ENCODE measurements at places on chromosomes 4 and X. TPM values are rescaled to one million over a fixed set of nuclear protein-coding genes. Genes with fewer than 3 reads are reported as not detected.
A peak's percentile ranks its signal among the peaks of the same experiment; 100 is the strongest.

Gene FAM9B
- polyA plus RNA-seq: 0.38 TPM

Gene ACOX3
- 13.0 TPM for polyA plus RNA-seq

Gene GNRHR
- 0.15 TPM for polyA plus RNA-seq

Gene CENPVL1
- polyA plus RNA-seq: not detected

Gene SH2D1A
- 0.27 TPM for polyA plus RNA-seq

Gene MAGED4B
- polyA plus RNA-seq: 0.57 TPM

Gene ELF4
- polyA plus RNA-seq: 1.3 TPM

DNA sequence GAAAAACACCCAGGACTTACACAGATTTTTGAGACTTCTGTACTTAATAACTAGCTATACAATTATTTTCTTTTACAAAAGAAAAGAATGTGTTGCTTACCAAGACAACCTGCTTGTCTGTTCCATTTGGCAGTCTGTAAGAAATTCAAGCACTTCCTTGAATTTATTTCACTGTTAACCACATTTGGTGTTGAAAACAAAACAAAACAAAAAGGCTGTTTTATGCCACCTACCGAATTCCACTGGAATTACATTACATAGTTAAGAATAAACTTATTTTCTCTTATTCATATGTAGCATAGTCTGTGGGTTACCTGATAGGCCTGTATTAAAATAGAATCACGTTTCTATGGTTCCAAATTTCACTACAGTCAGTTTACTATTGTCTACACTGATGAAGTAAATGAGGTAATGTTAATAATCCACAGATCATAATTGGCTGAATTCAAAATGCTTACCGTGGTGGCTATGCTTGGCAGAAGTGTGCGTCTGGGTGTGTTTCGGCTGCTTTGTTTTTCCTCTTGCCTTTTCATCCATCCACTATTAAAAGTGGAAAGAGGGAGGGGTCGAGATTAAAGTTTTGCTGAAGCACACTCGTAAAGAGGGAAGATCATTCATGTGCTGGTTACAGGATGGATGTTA is at the start of gene TLR1:
TLR1 (minus strand) TSS at position 138 of the 642 bp plus-strand sequence. CDS start 5,960 bp downstream, outside the sequence.
- no peaks in the 10 kb centered on the region for H3K4me1 ChIP-seq
- no peaks in the 10 kb centered on the region for H3K27me3 ChIP-seq
- DNase-seq: no peak
- H3K4me3 ChIP-seq: peak within 1 kb of the TSS; percentile 47
- H3K36me3 ChIP-seq: peaks cover 8% of the 10 kb centered on the region
- peak within 1 kb of the TSS; percentile 66 for H3K27ac ChIP-seq

DNA sequence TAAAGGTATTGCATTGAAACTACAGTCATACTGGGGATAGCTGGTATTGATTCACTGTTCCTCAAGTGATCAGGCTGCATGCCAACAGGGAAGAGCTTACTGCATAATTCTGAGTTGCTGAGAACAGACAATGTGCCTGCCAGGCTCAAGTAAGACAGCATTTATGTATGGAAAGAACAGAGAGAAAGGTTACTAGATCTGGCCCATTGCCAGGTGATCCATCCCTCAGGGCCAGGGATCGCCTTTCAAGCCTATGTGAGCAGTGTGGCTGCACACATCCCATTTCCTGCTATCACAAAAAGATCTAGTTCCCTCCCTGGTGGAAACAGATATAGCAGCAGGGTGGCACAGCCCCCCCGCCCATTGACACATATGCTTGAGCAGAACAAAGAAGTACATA is 254.0 kb downstream of the TMA16 start:
- no peaks in the 10 kb centered on the region for H3K27me3 ChIP-seq
- no peak overlapping the region for H3K27ac ChIP-seq
- no peak overlapping the region for H3K4me3 ChIP-seq
- DNase-seq: no peak

- H3K27ac ChIP-seq: no peak overlapping the region
- no peaks in the 10 kb centered on the region for H3K27me3 ChIP-seq
- H3K4me1 ChIP-seq: no peaks in the 10 kb centered on the region
- H3K4me3 ChIP-seq: no peak overlapping the region
- DNase-seq: no peak
Measured at GRCh38 chrX:44306356-44306755, 37.1 kb downstream of the EFHC2 start.

GRCh38 chr4:3013839-3014350 is 50.5 kb downstream of the GRK4 start:
- no peaks in the 10 kb centered on the region for H3K27me3 ChIP-seq
- no peak for DNase-seq
- no peaks in the 10 kb centered on the region for H3K4me1 ChIP-seq
- no peaks in the 10 kb centered on the region for H3K36me3 ChIP-seq
- no peak overlapping the region for H3K27ac ChIP-seq
- no peak overlapping the region for H3K4me3 ChIP-seq

GRCh38 chr4:57369446-57369845 is 259.3 kb upstream of the IGFBP7 start:
- no peak overlapping the region for H3K27ac ChIP-seq
- H3K36me3 ChIP-seq: no peaks in the 10 kb centered on the region
- no peak for DNase-seq
- H3K4me1 ChIP-seq: no peaks in the 10 kb centered on the region
- H3K4me3 ChIP-seq: no peak overlapping the region

- H3K4me3 ChIP-seq: no peak overlapping the region
- H3K36me3 ChIP-seq: no peaks in the 10 kb centered on the region
Measured at GRCh38 chr4:38612646-38613414, 51.2 kb upstream of the KLF3 start.

DNA sequence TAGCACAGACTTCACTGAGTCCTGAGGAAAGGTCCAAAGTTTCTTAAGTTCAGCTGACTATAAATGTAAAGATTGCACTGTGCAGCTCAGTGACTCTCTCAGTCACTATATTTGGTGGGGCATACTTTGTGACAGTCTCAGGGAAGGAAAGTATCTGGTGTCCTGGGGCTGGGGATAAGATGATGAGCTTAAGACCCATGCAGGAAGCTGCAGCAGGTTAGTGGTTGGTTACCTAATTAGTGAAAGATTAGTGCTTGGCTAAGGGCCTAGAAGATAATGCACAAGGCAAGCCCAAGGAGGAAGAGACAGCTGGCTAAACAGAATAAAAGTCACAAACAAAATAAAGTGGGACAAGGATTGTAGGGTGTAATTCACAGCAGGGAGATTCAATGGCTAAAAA is 25.4 kb upstream of the SLITRK4 start:
- no peaks in the 10 kb centered on the region for H3K36me3 ChIP-seq
- H3K27ac ChIP-seq: no peak overlapping the region
- H3K27me3 ChIP-seq: no peaks in the 10 kb centered on the region
- DNase-seq: no peak

- no peaks in the 10 kb centered on the region for H3K36me3 ChIP-seq
- no peak overlapping the region for H3K27ac ChIP-seq
- H3K4me3 ChIP-seq: no peak overlapping the region
- DNase-seq: no peak
- no peaks in the 10 kb centered on the region for H3K4me1 ChIP-seq
- H3K27me3 ChIP-seq: no peaks in the 10 kb centered on the region
Measured at GRCh38 chrX:37986893-37987292, 19.5 kb upstream of the SYTL5 start.

GRCh38 chr4:159070742-159071141 is 32.1 kb upstream of the RAPGEF2 start:
- DNase-seq: no peak
- H3K36me3 ChIP-seq: no peaks in the 10 kb centered on the region
- no peak overlapping the region for H3K4me3 ChIP-seq

DNA sequence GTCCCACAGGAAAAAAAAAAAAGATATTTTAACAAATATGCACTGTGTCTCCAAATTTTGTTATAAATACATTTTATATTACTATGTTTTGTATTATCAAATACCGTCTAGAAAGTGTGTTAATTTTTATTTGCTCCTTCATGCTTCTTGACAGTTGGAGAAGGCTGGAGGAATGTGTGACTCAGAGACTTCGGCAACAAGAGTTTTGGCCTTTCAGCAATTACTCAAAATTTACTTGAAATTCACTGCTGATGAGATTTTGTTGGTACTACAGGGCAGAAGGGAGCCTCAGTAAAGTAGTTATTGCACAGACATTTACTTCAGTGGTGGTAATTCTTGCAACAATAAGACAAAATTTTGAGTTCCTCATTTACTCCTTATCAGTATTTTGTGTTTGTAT is 2164.0 kb downstream of the PCDH7 start:
- no peaks in the 10 kb centered on the region for H3K4me1 ChIP-seq
- no peak overlapping the region for H3K4me3 ChIP-seq
- DNase-seq: no peak
- no peaks in the 10 kb centered on the region for H3K36me3 ChIP-seq
- no peak overlapping the region for H3K27ac ChIP-seq
- H3K27me3 ChIP-seq: no peaks in the 10 kb centered on the region

DNA sequence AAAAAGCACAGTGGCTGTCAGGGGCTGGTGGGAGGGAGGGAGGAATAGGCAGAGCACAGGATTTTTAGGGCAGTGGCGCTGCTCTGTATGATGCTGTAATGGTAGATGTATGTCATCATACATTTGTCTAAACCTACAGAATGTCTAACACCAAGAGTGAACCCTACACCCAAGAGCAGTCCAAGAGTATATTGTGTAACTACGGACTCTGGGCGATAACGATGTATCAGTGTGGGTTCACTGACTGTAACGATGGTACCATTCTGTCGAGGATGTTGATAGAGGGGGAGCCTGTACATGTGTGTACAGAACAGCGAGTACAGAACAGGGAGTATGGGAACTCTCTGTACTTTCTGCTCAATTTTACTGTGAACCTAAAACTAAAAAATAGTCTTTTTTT is 76.5 kb downstream of the HAUS3 start:
- no peak overlapping the region for H3K4me3 ChIP-seq
- DNase-seq: no peak
- H3K27ac ChIP-seq: no peak overlapping the region
- H3K36me3 ChIP-seq: no peaks in the 10 kb centered on the region

DNA sequence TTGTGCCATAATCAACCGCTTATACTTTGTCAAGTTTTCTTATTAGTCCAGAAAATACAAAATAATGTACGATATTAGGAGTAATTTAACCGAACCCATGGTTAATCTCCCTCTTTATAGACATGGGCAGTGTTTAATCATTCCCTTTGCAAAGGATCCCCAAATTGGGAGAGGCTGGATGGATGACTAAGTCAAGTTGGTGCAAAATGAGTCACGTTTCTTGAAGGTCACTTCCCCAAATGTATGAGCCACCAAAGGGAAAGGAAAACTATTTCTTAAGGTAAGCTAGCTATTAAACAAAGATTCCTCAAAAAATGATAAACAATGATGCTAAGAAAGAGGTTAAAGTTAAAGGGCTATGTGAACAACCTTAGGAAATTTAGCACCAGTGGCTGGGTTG is 17.5 kb downstream of the MAML3 start:
- H3K36me3 ChIP-seq: no peaks in the 10 kb centered on the region
- no peak overlapping the region for H3K27ac ChIP-seq
- no peak overlapping the region for H3K4me3 ChIP-seq
- no peaks in the 10 kb centered on the region for H3K27me3 ChIP-seq

DNA sequence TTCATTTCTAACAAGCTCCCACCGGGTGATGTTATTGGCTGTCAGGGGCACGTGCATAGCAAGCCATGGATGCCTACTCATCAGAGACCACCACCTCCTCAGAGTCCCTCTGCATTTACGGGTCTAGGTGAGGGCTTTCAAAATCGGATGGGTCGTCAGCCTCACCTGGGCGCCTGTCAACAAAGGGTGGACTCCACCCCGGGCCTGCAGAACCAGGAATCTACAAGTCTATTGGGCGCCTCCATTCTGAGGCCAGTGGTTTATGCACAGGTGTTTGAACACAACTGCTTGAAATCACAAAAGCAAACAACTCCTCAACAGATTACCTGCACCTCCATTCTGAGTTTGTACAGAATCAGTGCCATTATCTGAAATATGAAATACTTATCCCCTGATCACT is 318.9 kb downstream of the PTTG2 start:
- H3K27me3 ChIP-seq: no peaks in the 10 kb centered on the region
- peaks cover 4% of the 10 kb centered on the region for H3K4me1 ChIP-seq
- H3K27ac ChIP-seq: no peak overlapping the region

DNA sequence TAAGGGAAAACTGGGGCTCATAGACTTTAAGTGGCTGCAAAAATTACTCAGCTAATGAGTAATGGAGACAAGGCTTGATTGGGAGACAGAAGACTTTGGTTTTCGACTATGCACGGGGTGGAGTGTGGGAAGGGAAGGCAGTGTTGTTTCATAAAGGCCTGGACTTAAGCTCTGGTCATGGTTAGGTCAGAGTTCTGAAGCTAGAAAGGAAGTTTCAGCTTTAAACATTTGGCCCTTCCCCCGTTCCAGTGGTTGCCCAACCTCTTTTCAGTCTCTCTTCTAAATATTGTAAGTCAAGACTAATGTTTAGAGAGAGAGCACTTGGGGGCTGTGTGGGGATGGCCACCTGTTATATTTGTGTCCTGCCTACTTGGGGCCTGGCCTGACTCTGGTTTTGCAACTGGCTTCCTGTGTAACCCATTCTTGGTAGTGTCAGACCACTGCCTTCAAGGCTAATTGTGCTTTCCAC is 21.0 kb downstream of the MSN start:
- no peaks in the 10 kb centered on the region for H3K36me3 ChIP-seq
- DNase-seq: no peak
- H3K4me3 ChIP-seq: no peak overlapping the region
- H3K27me3 ChIP-seq: no peaks in the 10 kb centered on the region
- H3K27ac ChIP-seq: peak overlapping the region; percentile 61

DNA sequence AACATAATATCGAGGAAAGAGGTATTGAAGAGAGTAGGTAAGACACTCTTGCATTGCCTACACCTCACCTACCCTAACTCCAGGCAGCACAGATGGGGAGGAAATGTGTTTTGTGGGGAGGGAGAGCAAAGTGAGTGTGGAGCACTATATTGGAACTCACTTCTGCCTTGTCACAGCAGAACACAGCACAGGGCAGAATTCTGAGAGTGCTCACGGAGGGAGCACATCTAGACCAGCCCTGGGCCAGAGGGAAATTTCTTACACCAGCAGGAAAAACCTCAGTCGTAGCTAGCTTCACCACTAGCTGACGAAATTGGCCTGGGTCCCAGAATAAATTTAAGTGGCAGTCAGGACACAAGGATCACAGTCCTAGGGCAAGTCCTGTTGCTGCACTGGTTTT is 517.3 kb downstream of the TMA16 start:
- H3K27me3 ChIP-seq: no peaks in the 10 kb centered on the region
- H3K36me3 ChIP-seq: no peaks in the 10 kb centered on the region
- no peaks in the 10 kb centered on the region for H3K4me1 ChIP-seq
- no peak for DNase-seq
- H3K4me3 ChIP-seq: no peak overlapping the region

DNA sequence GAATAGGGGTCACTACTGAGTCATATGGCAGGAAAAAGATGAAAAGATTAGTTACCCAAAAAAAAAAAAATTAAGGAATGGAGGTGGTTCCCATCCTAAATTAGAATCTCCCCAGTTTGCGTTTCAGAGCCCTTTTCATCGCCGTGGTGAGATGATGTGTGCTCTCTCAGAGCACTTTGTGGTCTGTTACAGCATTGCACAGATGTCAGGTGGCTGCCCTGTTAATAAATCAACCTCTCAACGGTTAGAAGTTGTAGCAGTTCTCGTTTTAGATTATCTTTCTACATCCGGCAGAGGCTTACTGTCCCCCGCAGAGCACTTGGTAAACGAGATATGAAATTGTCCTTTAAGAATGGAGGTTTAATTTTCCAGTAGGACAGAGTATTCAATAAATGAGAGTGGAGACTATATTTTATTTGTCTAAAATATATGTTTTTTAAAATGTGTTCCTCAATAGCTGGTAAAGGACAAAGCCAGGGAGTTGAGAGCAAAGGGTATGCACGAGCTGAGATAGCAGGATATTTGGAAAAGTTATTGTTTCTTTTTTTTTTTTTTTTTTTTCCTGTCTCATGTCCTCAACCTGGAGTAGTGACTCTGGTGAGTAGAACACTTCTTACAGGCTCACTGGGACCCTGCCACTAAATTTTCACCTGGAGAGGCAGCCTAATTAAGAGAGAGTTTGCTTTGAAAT is 26.9 kb downstream of the AFF1 start:
- peaks cover 18% of the 10 kb centered on the region for H3K4me1 ChIP-seq
- no peak overlapping the region for H3K27ac ChIP-seq

Measured in liver (tissue), 10 donors.